ENCODE measurements at places on chromosomes 2 and 18.

DNA sequence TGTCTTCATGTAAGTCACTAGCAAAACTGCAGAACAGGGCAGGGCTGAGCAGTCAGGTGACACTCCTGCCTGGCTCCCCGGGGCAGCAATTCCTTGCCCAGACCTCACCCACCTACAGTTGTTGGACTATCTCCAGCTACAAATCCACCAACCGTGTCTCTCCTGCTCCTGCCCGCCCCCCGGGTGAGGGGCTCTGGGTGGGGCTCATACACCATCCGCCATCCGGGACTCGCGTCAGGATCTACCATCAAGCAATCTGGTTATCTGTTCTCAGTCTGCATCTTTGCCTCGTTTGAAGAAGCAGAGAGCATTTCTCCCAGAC, 13.5 kb upstream of the GLI2 start:
- DNase-seq = no peak

GRCh38 chr2:103496850-103497249, 735.0 kb downstream of the TMEM182 start:
- no peak for DNase-seq

GRCh38 chr18:57775937-57776336, 27.2 kb downstream of the ATP8B1 start:
- DNase-seq = no peak

GRCh38 chr2:85431570-85432205, 13.2 kb downstream of the SH2D6 start:
- no peak for DNase-seq

DNA sequence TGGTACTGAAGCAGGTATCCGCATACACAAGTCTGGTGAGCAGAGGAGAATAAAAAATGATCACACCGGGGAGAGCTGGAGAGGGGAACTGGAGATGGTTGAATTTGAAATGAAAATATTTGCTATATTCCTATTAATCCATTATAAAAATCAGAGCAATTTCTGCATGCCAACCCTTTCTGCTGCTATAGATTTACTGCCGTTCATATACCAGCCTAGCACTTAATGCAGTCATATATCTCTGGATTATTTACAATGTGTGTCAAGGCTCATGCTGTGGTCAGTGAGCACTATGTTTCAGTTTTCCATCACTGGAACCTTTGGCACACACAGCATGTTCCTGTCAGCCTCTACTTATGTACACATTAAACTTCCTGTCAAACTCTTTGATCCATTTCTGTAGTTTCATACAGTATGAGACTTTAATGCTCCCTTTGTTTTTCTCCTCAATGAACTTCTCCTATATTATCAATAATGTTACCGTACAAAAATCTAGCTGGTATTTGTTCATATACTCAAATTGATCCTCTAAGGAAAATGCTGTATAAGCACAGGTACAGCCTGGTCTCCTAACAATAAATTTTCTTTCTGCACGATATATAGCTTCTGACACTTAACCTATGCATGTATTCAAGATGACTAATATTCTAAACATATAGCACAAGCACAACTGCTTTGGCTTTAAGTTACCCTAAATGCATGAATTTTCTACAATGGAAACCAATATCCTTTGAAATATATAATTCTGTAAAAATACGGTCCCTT, 36.7 kb downstream of the FANCL start:
- DNase-seq = no peak

- DNase-seq = no peak
These were observed 232.5 kb downstream of the PTGR3 start for GRCh38 chr18:74976331-74976909.

DNA sequence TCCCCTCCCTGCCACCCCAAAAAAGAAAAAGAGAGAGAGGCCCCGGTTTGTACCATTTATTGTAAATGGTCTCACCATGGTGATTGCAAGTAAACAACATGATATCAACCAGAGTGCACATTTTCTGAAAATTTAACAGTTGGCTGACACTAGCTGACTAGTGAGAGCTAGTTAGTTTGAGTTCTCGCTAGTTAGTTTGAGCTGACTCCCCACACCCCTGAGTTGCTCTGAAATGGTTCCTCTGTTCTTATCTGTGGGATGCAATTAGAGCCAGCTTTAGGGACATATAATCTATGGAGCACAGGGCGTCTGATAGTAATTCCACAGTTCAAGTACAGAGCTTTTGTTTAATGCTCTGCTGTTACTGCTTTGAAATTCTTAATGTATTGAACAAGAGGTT, 13.1 kb downstream of the CASP10 start:
- no peak for DNase-seq

DNA sequence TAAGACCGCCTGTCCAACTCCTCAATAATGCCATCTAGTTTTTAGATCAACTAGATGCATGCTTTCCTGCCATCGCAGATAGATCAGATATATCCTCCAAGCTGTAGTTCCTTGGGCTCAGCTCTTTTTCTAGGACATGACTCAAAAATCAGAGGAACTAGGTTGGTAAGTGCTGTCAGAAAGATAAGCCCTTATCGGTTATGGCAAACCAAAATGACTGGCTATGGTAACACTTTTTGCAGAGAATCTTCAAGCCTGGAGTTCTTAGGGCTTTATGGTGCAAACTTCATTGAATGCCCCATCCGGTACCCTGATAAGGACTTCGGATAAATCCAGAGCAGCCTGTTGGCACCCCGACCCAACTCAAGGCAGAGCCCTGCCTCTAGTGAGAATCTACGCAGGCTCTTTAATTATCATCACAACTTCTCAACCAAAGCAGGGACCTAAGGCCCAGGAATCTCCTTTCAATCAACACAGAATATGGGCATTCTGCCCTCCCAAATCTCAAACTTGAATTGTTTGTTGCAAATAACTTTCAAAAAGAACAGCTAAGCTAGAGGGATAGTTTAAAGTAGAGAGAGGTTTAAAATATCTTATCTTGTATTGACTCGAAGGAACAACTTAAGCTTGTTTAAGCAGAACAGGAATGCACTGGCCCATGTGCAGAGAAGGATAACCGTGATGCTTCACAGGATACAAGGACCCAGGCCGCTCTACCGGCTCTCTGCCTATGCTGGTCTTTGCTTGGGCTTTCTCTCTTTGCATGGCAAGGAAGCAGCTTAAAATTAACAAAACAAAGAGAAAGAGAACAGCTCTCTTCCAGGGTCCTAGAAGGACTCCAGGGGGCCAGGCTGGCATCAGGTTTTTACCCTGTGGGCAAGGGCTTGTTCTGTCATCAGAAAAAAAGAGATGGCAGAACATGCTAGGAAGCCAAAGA, 3.4 kb upstream of the CYP1B1 start:
- no peak for DNase-seq

DNA sequence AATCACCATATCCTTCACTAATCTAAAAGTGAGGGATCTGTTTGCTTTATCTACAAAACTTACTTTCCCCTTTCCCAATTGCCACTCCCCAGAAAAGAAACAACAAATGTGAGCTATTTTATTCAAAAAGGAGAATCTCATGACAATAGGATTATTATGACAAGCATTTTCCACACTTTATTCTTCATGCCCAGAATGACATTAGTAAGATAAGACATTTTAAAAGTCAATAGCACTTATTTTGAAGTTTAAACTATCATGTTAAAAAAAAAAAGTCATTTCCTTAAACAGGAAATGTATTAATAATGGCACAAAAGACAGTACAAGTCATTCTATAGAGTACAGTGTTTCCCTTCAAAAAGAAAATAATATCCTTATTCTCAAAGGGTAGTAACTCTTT, 58.8 kb upstream of the HNRNPA3 start:
- DNase-seq = no peak

DNA sequence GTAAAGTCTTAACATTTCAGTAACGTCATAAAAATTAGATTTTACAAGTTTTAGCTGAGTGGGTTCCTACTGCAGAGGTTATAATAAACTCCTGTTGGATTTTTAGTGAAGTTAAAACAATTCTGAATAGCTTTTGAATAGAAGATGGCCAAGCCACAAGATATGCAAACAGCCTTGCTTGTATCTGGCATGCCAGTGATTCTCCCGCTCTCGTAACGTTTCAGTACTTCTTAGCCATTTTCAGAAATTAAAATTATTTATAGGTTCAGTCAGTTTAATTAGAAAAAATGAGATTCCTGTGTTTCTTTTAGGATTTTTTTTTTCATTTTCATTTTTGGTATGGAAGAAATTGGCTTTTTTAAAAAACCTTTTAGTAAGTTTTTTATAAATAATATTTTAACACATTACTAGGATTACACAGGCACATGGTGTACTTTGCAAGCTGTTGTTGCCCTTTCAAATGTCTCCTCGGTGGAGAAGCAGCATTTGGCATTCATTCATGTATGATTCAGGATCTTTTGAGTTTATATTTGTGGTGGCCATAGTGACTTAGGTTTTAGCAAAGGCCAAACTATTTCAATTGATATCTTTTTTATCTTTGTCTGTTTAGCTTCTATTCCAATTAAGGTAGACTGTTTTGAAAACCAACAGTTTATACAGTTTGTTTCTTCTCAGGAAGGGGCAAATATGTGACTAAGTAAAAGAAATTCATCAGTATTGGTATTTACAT, 30.6 kb upstream of the RND3 start:
- DNase-seq = no peak

GRCh38 chr18:78558948-78559347, 420.7 kb upstream of the SALL3 start:
- no peak for DNase-seq

- DNase-seq = no peak
These were observed 77.2 kb downstream of the TLK1 start for GRCh38 chr2:171083451-171083850.

DNA sequence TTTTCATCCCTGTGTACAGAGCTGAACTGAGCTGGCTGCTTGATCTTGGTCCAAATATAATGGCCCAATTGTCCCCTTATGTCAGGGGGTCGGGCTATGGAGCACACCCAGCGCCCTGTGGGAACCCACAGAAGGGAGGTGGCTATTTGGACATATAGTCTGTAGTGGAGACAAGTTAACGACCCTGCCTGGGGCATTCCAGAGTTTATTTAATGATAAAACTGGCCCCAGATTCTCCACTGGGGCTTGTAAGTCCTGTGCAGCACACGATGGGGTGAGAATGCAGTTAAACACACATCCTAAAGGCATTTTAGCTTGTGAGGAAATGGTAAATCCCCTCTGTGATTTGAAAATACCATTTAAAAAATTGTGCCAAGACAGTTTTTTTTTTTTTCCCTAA, 72.9 kb downstream of the QPCT start:
- DNase-seq = no peak

DNA sequence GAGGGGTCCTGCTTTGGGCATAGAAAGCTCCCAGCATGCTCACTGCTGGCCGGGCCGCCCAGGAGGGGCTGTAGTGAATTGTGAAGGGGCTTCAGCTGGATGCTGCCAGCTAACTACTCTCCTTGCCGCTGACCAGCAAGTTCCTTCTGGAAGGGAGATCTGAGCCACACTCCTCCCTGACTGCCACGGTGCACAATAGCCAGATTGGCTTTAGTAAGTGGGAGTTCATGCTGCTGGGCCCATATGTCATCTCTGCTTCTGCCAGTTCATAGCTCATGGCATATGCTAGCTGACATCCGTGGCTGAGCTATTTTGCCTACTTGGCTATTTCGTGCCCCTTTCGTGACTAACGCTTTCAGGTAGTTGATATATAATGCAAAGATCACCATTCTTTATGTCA, 51.6 kb upstream of the ROCK2 start:
- no peak for DNase-seq

DNA sequence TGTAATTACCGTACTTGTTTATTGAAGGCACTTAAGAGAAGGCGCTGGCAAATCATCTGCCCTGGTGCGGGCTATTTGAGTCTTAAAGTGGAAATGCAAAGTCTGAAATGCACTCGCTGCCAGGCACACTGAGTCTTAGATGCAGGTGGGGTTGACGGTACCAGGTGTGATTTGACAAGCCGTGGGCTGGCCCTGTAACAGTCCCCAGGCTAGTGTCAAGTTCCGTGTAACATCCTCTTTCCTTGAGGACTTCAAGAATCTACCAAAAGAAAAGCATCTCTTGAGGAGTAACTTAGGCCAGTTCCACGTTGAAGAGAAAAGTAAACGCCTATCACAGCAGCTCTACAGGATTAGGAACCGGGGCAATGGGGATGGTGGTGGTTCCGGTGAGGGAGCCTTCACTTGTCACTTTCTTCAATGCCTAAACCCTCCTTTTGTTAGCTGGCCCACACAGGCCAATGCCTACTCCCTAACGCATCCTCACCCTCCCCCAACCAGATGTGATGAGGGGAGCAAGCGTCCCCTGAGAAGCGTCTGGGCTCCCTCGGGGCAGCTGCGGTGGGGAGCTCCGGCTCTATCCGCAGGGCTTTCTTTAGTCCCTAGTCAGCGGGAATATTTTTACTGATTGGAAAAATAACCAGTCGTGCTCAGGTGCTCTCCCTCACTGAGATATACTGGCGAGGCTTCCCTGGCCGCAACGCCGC, 1.5 kb upstream of the UGP2 start:
- DNase-seq = no peak

- no peak for DNase-seq
These were observed 1081.9 kb downstream of the LRP1B start for GRCh38 chr2:141048951-141049350.

- no peak for DNase-seq
These were observed 17.7 kb upstream of the EN1 start for GRCh38 chr2:118865106-118865505.

DNA sequence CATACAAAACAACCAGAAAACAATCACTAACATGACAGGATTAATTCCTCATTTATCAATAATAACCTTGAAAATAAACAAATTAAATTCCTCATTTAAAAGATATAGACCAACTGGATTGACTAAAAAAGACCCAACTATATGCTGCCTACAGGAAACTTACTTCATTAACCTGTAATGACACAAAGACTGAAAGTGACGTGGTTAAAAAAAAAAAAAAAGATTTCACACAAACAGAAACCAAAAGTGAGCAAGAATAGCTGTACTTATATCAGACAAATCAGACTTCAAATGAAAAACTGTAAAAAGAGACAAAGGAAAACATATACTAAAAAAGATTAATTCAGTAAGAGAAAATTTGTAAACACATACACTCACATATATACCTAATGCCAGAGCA, 201.2 kb downstream of the CCDC178 start:
- DNase-seq = no peak

DNA sequence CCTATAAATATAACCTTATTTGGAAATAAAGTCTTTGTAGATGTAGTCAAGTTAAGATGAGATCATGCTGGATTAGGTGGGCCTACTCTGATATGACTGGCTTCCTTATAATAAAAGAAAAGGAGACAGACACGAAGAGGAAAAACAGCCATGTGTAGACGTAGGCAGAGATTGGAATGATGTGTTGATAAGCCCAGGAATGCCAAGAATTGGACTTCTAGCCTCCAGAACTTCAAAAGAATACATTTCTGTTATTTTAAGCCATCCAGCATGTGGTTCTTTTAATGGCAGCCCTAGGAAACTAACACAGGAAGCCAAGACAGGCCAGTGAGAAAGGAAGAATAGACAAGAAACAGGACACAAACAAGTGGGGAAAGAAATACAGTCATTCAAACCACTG, 68.6 kb downstream of the NYAP2 start:
- DNase-seq = no peak

DNA sequence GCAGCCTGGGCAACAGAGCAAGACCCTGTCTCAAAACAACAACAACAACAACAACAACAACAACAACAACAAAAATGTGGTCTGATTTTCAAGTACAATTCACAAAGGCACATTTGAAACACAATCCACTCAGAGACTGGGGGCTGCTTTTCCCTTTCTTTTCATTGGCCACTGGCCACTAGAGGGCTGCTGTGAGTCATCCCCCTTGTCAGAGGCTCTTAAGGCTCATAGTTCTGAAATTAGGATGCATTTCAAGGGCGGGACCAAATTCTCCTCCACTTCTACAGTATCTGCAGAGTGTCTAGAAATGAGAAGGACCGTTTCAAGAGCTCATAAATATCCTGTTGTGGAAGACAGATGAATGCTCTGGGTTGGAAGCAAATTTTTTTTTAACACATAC, 285.4 kb downstream of the NRXN1 start:
- no peak for DNase-seq

All from activated naive CD4-positive, alpha-beta T cell treated with Interleukin-2 at 50 U/mL for 16 hours (primary cell).